ENCODE measurements at places on chromosomes 16 and 17.

DNA sequence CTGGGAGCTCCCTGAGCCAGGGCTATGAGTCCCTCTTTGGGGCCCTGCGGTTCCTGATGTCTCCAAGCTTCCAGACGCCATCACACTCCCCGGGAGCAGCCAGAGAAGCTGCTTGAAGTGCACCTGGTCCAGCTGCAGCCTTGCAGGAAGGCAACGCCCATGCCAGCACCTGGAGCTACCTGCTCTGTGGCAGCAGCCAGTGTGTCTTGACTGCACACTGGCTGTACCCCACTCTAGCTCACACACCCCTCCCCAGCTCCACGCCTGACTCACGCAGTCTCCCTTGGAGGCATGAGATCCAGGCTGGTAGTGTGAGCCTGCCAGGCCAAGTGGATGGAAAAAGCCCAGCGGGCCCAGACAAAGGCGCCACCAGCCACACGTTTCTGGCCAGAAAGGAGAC, 63.3 kb downstream of the USP32 start:
- DNase-seq: no peak

DNA sequence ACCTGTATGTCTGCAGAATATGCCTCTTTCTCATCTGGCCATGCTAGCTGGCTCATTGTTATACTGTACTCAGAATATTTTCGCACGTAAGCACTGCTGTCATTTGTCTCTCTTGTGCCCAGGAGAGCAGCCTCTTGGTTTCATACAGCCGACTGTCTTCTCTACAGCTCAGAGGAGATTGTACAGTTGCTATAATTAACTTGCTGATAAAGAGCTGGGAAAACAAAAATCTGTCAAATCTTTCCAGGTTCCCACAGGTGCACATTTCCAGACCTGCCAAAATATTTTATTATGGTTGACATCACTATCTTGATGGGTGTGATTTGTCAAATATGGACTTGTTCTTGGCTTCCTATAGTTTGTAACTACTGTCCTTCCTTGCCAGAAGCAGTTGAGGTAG, 122.7 kb downstream of the FTO start:
- DNase-seq: no peak

GRCh38 chr17:50145532-50146229, 4.8 kb downstream of the PPP1R9B start:
- DNase-seq: no peak

GRCh38 chr17:80109066-80109660, 7.8 kb downstream of the GAA start:
- DNase-seq: peak; percentile 35

DNA sequence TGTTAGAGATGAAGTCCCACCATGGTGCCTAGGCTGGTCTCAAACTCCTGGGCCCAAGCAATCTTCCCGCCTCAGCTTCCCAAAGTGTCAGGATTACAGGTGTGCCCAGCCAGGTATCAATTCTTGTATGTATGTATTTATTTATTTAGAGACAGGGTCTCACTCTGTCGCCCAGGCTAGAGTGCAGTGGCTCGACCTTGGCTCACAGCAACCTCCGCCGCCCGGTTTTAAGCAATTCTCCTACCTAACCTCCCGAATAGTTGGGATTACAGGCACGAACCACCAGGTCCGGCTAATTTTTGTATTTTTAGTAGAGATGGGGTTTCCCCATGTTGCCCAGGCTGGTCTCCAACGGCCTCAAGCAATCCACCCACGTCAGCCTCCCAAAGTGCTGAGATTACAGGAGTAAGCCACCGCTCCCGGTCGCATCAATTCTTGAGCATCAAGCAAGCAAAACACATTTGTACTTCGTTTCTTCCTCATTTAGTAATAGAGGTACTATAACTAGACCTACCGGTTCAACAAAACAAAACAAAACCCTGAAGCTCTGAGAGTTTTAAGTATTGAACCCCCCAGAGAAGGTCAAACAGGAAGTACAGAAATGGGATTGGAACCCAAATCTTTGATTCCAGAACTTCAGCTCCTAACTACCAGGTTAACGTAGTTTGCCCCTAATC, 1.0 kb upstream of the ZNF500 start:
- DNase-seq: no peak

DNA sequence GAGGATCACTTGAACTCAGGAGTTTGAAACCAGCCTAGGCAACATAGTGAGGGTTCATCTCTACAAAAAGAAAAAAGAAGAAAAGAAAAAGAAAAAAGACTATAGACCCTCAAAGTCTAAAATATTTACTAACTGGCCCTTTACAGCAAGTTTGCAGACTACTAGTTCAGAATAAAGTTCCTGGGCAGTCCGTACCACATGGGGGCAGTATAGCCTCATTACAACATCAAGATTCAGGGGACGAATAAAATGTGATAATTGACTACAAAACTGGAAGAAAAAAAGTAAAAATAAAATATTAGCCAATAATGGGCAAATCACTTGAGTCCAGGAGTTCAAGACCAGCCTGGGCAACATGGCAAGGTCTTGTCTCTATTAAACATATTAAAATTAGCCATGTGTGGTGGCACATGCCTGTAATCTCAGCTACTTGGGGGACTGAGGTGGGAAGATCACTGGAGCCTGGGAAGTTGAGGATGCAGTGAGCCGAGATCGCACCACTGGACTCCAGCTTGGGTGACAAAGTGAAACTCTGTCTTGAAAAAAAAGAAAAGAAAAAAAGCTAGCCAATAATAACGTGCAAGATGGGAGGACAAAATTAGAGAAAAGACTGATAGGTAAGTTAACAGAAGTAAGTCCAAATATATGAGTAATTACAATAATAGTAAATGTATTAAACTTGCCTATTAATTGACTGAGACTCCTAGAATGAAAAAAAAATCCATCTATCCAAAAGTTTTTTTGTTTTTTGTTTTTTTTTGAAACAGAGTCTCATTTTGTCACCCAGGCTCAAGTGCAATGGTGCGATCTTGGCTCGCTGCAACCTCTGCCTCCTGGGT, 129.4 kb upstream of the SEC14L1 start:
- no peak for DNase-seq

- DNase-seq: no peak
Measured at GRCh38 chr17:73411313-73411747, 99.5 kb upstream of the CDC42EP4 start.

- peak; percentile 45 for DNase-seq
Measured at GRCh38 chr16:84059111-84059510, 16.5 kb upstream of the SLC38A8 start.

DNA sequence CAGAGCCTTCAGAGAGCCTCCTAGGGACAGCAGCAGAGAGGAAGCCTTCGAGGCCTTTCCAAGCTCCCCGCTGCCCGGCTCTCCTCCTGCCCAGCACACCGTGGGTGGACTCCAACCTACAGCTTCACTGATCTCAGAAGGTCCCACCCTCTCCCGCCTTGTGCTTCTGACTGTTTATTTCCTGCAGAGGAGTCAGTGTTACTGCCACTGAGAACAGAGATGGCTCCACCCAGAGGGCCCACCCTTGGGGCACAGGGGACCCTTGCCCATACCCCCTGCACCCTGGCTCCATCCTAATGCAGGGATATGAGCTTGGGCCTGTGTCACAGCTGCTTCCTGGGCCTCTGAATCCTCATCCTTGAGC, 52.8 kb upstream of the TOB1 start:
- DNase-seq: no peak

DNA sequence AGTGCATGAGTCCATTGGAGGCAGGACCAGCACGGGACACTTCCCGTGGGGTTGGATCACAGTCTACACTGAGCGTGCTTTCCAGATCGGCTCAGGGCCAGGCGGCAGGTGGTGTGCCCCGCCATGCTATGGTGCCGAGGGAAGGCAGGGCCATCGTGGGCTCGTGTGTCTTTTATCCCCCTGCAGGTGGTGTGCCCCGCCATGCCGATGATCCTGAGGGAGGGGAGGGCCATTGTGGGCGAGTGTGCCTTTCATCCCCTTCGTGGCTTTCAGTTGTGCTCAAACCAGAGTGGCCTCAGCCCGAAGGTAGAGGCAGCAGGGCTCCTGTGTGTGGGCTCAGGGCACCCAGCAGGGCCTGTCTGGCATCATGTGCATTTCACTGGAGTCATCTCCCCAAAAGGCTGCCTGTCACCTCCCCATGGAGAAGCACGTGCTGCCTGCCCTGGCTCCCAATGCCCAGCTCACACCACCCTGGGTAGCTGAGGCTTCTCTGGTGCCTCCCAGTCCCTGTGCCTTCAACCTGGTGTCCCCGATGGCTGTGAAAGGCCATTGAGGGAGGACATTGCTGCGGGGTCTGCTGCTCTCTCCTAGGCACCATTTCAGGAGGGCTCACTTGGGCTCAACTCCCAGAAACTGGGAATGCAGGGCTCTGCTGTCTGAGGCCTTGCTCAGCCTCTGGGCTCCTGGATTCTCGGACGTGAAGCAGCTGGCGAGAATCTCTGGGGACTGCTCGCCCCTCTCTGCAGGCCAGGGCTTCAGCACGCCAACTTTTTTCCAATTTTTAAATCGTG, 207.6 kb downstream of the NPIPB11 start:
- peak; percentile 71 for DNase-seq

DNA sequence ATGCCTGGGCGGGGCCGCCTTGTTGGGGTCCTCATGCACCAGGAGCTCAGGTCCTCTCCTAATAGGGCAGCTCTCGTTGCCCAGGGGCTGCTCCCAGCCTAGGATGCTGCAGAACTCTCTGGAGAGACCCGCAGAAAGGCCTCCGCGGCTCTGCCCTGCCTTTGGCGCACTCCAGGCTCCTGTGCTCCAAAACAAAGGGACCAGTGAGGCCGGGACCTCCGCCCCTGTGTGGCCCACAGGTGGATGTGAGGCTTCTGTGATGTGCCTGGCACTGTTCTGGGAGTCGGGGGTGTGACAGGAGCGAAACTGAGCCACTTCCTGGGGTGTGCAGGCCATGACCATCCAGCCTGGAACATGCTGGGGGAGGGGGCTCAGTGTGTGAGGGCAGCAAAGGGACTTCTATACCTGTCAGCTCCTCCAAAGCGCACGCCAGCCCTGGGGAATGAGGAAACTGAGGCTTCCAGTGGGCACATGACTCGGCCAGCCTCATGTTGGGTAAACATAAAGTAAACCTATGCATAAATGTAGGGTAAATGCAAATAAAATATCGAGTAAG, 153.2 kb downstream of the IRF8 start:
- no peak for DNase-seq

DNA sequence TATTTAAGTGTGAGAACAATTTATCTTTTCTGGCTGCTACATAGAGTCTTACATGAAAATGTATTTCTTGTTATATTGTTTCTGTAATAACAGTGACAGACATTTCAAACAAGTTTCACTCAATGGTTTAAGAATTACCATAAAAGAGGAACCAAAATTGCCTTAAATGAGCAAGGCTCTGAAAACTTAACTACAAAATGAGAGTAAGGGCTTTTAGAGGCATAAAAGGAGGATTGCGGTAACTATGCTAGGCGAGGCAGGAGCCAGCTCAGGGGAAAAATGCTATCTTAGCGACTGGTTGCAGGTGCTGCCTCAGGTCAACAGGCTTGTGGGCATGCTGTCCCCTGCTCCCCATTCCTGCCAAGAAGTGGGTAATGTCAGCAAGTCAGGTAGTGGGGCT, 81.7 kb upstream of the MSI2 start:
- no peak for DNase-seq

GRCh38 chr17:3927628-3928340, 11.5 kb upstream of the P2RX1 start:
- DNase-seq: peak; percentile 82

DNA sequence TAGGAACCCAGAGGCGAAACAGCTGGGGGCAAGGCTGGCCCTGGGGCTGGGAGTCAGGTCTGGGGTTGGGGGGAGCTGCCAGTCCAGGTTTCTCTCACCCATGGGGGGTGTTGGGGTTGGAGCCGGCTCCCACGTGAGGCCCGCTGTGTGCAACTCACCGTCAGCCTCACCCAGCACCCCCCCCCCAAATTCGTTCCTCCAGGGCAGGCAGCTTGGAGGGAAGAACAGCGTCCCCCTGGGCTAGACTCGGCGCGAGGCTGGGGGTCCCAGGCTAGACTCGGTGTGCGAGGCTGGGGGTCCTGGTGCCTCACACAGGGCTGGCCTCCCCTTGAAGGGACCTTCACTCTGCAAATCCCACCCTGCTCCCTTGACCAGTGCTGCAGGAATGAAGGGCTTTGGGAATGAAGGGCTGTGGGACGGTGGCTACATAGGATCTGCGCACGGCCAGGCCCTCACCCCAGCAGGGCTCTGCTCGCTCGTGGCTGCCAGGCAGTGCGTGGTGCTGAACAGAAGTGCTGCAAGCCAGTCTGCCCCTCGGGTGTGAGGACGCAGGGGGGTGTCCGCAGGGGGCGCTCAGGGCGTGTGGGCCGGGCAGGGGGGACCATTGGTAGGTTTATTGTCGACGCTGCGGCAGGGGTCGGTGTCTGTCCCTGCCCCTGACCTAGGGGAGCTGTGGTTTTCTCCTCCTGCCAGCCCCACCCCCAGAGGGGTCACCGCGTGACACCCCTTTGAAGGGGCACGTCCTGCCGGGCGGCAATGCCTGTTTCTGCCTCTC, 74.7 kb downstream of the KLHDC4 start:
- no peak for DNase-seq

GRCh38 chr16:86462334-86463084, 47.8 kb upstream of the FOXF1 start:
- DNase-seq: no peak

GRCh38 chr17:27299384-27300049, 5.6 kb downstream of the WSB1 start:
- DNase-seq: no peak

DNA sequence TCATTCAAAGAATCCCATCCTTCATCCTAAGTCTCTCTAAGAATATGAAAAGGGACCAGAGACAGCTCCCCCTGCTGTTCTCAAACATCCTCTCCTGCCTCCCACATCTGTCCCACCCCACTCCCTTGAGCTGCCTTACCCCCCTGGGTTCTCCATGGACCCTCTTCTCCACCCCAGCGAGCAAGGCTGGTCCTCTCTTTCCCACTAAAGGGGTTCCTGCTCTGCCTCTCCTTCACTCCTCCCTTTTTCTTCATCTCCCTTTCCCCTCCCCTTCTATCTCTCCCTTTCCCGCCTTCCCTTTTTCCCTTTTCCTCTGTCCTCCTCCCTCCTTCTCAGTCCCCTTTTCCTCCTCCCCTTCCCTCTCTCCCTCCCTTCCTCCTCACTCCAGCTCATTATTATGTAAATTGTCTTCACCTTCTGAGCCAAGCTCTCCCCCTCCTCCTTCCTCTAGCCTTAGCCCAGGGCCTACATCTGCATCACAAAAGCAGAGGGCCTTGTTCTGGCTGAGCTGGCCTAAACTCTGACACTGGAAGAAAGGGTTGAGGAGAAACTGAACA, 90.0 kb downstream of the GNAO1 start:
- DNase-seq: no peak

DNA sequence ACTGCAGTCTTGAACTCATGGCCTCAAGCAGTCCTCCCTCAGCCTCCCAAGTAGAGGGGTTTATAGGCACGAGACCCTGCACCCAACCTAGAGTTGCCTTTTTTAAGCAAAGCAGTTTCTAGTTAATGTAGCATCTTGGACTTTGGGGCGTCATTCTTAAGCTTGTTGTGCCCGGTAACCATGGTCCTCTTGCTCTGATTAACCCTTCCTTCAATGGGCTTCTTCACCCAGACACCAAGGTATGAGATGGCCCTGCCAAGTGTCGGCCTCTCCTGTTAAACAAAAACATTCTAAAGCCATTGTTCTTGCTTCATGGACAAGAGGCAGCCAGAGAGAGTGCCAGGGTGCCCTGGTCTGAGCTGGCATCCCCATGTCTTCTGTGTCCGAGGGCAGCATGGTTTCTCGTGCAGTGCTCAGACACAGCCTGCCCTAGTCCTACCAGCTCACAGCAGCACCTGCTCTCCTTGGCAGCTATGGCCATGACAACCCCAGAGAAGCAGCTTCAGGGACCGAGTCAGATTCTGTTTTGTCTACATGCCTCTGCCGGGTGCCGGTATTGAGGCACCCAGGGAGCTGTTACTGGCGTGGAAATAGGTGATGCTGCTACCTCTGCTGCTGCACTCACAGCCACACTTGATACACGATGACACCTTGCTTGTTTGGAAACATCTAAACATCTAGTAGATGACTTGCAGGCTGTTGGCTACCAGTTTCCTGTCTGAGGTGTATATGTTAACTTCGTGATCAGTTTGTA, 3.3 kb downstream of the RPL13 start:
- no peak for DNase-seq

Data from coronary artery (tissue), 2 donors.